ENCODE measurements at places on chromosomes 13 and 19.

DNA sequence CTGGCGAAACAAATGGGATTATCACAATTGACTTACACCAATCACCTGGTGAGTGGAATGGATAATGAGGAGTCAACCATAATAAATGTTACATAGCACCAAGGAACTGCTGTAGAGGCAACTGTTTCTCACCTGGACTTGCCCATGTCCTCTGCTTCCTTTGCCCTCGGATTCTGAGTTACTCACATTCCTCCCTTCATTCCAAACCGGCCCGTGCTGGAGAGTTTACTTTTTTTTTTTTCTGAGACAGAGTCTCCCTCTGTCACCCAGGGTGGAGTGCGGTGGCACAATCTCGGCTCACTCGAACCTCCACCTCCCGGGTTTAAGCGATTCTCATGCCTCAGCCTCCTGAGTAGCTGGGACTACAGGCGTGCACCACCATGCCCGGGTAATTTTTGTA, 41.5 kb upstream of the TSC22D1 start:
- no peak for DNase-seq

DNA sequence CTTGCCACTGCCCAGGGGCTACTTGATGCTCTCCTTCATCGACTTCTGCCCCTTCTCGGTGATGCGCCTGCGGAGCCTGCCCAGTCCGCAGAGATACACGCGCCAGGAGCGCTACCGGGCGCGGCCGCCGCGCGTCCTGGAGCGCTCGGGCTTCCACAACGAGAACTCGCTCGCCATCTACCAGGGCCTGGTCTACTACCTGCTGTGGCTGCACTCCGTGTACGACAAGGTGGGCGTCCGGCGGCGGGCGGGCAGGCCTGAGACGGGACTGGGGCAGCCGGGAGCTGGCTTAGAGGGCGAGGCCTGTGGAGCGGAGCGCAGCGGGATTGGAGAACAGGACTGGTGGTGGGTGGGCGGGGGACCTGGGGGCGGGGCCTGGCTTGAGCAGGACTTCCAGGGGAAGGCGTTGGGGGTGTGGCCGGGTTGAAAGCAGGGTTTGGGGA, 12.7 kb upstream of the PSMD8 start:
- peak; percentile 88 for DNase-seq

GRCh38 chr13:35179494-35179893, 237.4 kb downstream of the NBEA start:
- no peak for DNase-seq

- DNase-seq: no peak
Measured at GRCh38 chr13:33518452-33518851, 232.9 kb upstream of the STARD13 start.

DNA sequence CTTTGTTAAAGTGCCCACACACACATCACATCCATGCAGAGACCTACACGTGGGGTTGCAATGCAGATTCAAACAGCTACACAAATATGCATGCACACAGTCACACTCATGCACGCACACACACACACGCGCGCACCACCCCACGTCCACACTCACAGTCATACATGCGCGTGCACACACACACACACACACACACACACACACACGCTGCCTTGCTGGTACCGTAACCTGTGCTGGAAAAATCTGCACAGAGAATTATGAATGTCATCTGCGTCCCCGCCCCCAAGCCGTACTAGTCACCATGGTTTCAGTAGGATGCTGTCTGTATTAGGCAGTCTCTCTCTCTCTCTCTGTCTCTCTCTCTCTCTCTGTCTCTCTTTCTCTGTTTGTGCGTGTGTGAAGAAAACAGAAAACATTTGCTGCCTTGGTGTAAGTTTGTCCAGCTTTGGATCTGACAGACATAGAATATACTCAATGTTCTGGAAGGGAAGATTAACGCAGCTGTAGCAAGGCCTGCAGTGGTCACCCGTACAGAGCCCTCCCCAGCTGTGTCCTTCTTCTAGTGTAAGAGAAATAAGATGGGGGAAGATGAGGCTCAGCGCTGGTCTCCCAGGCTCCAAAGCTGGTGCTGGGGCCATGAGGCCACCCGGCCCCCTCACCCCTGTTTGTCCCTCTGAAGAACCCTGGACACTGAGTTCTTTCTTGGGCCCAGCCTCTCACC, 26.4 kb upstream of the DPP9 start:
- no peak for DNase-seq

DNA sequence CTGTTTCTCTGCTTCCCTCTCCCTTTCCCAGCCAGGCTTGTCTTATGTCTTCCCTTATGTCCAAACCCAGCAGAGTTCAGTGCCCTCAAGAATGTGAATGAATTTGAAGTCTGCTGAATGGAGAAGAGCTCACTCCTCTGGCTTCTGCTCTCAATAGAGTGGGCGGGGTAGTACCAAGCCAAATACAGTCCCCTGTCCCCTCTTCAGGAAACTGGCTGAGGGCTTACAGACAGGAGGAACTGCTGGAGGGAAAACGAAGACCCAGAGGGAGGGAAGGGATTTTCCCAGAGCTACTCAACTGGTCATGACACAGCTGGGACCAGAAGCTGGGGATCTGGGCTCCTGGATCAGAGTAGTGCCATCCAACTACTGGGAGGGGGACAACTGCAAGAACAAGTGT, 32.9 kb upstream of the POU2F2 start:
- no peak for DNase-seq

- DNase-seq: no peak
Measured at GRCh38 chr13:52112591-52112990, 16.3 kb downstream of the NEK5 start.

GRCh38 chr19:47545061-47545948, 27.6 kb downstream of the ZNF541 start:
- DNase-seq: no peak

DNA sequence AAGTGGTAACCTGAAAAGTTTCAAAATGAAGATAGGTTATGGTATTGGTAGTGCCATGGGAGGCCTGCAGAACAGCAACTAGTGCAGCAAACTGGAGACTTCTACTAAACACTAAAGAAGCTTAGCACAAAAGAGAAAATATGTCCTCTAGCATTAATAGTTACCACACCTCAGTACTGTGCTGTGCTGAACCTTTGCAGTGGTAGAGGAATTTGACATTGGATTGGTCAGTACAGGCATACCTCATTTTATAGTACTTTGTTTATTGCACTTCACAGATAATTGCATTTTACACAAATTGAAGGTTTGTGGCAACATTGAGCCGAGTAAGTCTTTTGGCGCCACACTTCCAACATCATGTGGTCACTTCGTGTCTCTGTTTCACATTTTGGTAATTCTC, 40.4 kb downstream of the ZMYM2 start:
- no peak for DNase-seq

DNA sequence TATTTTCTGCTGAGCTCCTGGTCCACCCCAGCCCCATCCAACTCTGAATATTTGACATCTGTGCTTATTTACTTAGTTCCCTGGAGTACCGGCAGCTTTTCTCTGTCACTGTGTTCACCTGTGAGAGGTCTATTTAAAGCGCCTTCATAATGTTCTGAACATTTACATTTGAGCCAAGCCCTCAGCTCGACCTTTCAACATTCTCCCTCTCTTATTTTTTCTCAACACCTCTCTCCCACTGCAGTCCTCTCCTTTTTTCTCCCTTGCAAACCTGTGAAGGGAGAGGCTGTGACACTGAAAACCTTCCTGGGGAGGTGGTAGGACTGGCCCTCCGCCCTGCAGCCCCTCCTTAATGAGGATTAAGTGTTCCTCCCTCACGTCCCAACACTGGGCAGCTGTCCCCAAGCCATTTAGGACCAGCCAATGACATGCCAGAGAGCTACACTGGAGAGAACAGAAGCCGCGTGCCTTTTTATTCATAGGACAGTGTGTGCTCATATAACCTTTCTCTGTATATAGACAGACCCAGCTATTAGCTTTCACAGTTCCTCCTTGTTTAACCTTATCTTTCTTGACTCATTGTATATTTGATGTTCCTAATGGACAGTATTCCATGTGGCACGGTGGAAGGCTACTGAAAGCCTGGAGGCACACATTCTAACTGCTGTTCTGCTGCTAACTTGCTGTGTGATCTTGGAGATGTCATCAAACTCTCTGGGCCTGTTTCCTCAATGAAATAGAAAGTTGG, 134.8 kb downstream of the NUFIP1 start:
- no peak for DNase-seq

DNA sequence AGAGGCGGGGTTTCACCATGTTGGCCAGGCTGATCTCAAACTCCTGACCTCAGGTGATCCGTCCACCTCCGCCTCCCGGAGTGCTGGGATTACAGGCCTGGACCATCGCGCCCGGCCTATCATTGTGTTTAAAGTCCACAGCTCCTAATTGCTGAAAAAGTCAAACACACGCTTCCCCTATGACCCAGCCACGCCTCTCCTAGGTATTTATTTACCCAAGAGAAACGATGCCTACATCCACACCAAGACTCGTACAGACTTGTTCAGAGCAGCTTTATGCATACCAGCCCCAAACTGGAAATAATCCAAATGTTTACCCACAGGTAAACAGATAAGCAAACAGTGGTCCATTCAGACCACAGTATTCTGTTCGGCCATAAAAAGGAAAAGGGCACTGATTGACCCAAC, 15.1 kb downstream of the ZNRF4 start:
- peak; percentile 73 for DNase-seq

DNA sequence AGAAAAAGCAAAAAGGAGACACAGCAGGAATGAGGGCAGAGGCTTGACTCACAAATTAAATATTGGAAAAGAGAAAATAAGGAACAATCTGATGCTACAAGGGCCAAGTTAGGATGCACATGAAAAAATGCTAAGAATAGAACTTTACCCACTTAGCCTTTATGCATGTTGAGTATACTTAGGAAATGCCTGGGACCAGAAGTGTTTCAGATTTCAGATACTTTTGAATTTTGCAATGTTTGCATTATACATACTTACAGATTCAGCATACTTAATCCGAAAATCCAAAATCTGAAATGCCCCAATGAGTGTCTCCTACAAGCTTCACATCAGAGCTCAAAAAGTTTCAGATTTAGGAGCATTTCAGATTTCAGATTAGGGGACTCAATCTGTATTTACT, 262.3 kb downstream of the ABCC4 start:
- DNase-seq: no peak

GRCh38 chr13:111319521-111319920, 921 bp upstream of the TEX29 start:
- DNase-seq: no peak

DNA sequence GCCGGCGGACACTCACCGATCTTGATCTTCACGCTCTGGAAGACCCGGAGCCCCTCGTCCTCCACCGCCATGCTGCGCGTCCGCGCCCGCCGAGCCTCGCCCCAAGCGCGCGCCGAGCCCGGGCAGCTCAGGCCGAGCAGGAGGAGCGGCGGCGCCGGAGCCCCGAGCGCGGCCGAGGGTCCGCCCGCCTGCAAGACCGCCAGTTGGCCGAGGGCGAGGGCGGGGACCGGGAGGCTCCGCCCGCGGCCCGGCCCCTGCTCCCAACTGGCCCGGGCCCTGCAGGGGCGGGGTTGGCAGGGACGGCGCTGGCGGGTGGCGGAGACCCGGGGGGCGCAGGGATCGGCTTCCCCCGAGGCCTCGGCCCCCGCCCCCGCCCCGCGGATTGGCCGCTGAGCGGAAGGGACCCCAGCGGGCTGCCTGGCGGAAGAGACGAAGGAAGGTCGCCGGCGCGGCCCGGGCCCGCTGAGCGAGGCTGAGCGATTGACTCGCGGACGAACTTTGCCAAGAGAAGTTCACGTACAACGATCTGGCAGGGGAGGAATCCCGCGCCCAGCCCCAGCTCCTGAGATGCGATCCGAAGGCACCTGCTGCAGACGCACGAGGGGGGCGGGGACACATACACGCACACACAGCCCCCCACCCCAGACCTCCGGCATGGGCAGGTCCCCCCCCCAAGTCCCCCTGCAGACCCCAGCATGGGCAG, at the start of gene RASA3:
TSS of gene RASA3 (minus strand) at position 205 of the 703 bp plus-strand sequence. CDS start at position 71, 134 bp downstream.
- peak; percentile 75 for DNase-seq

GRCh38 chr19:31349160-31349881, at the start of gene TSHZ3:
Gene TSHZ3, minus strand, starts transcription at chr19:31349436. Its CDS starts 217 bp downstream, at chr19:31349219.
- peak; percentile 38 for DNase-seq

GRCh38 chr19:49739933-49740332, 23.2 kb downstream of the TSKS start:
- DNase-seq: no peak

DNA sequence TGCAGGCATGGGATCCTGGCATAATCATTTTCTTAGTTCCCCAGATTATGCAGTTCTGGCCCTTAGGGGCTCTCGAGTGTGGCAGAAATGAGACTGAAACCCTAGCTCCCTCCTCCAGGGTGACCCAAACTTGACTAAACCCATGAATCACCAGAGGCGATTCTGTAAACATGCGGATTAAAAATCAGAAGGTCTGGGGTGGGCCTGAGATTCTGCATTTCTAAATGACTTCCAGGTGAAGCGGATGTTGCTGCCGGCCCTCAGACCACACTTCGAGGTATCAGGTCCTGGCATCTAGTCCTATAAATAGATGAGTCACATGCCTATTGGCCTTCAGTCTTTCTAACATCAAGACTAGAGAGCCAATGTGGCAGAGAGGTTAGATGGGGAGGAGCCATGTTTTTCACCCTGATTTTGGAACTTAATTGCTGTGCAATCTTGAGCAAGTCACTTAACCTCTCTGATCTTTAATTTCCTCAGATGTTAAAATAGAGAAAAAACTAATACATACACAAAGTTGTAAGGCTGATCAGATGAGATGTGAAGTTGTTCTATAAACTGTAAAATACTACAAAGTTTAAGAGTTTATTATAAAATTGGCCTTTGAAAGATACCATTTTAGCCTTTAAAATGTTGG, 431.2 kb downstream of the FOXO1 start:
- no peak for DNase-seq

- no peak for DNase-seq
Measured at GRCh38 chr13:79226938-79227337, 179.1 kb downstream of the RBM26 start.

DNA sequence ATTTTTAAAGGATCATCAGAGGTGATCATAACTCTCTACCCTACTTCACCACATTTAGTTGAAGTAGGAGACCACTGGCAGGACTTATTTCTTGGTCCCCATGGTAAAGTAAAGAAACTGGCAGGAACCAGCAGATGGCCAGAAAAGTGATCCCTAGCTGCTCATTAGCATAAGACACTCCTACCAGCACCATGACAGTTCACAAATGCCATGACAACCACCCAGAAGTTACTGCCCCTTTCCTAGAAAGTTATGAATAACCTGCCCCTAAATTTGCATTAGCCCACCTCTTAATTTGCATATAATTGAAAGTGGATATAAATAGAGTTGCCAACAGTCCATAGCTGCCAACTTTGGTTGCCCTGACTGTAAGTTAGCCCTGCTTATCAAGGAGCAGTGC, 18.4 kb upstream of the RUBCNL start:
- no peak for DNase-seq

GRCh38 chr13:26923824-26924605, 163.4 kb upstream of the GPR12 start:
- DNase-seq: no peak

DNA sequence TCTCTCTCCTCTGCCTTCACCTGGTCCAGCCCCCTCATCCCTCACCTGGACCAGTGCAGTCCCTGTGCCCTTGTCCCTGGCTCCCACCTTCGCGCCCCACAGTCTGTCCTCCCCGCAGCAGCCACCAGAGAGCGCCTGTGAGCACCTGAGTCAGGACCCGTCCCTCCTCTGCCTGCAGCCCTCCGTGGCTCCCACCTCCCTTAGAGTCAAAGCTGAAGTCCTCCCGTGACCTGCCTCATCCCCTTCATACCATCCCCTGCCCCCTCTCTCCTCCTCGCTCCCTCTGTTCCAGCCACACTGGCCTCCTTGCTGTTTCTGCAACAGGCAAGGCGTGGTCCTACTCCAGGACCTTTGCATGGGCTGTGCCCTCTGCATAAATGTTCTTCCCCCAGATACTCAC, 10.3 kb downstream of the CELF5 start:
- DNase-seq: no peak
